ENCODE measurements at places on chromosomes 7 and 10.

DNA sequence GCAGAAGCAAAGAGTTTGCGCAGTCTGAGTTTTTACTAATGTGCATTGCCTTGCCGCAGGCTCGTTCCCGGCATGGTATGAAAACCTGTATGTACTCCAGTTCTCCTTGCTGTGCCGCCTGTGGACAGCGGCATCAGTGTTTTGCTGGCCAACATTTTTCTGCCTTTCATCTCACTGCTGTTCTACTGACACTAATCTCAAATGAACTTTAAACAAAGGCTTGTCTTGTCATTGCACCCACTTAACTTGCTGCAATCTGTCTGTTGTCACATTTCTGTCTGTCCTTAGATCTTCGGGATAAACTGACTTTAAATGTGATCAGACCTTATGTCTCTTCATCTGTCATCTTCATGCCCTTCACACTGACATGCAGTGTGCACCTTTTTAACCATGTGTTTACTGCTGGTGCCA is 71.7 kb upstream of the ZNRF2 start:
- DNase-seq: no peak

DNA sequence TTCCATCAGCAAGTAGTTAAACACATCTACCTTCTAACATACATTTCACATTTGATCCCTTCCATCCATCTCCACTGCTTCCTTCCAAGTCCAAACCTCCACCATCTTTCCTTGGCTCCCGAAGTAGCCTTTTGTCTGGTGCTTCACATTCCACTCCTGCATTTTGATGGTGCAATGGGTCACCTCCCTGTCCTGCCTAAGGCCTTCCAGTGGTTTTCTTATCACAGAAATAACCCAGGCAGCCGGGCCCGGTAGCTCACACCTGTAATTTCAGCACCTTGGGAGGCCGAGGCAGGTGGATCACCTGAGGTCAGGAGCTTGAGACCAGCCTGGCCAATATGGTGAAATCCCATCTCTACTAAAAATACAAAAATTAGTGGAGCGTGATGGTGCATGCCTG is 44.5 kb downstream of the EMX2 start:
- DNase-seq: no peak

DNA sequence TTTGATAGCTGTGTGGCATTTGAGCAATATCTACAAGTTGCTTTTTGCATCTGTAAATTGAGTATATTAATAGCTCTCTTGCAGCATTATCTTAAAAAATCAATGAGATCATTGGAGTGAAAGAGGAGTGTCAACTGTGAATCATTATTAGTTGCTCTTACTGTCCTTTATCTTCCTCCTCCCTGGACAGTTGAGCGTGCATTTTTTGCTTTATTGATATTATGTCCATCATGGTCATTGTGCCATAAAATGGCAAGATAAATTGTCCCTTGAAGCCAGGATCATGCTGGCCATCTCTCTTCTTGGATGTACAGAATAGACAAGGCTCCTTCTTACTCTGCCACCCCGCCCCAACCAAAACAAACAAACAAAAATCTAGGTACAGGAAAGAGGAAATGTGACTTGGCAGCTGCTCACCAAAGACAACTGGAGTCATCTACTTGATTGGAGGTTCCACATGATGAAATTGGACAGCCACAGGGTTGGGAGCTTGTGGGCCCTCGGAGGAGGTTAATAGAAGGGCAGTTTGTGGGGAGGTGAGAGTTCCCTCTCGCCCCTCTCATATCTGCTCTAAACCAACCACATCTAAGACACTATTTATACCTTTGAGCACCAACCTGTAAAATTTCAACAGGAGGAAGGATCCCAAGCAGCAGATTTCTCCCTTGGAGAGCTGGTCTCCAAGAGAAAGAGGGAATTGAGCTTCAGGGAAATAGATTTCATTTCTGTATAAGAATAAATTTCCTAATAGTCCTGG is 252.7 kb downstream of the SKIDA1 start:
- DNase-seq: no peak

GRCh38 chr7:2030475-2031450 is 202.0 kb downstream of the MAD1L1 start:
- DNase-seq: no peak

GRCh38 chr7:20395104-20395503 is 64.4 kb downstream of the ITGB8 start:
- no peak for DNase-seq

DNA sequence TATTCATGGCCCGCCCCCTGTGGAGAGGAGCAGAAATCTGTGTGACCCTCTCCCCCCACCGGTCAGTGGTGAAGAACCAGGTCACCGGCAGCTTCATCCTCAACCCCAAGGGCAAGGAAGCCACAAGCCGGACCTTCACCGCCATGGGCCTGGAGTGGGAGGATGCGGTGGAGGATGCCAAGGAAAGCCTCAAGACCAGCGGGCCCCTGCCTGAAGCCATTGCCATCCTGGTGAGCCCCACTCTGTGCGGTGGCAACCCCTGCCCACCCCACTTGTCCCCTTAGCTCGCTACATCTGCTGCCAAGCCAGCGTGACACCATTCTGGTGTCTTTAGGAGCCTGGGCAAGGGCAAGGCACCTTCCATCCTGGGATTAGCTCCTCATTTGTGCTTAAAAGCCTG is 35.4 kb downstream of the TBATA start:
- DNase-seq: no peak

- DNase-seq: no peak
Measured at GRCh38 chr7:116339564-116339963, 129.2 kb downstream of the TES start.

- no peak for DNase-seq
Measured at GRCh38 chr7:149285603-149286002, 23.6 kb downstream of the ZNF783 start.

GRCh38 chr7:87106974-87107612 is 45.2 kb upstream of the DMTF1 start:
- no peak for DNase-seq

GRCh38 chr10:29160150-29160617 is 128.7 kb upstream of the LYZL1 start:
- no peak for DNase-seq

GRCh38 chr10:62000037-62000603 is 98.6 kb downstream of the ARID5B start:
- peak; percentile 81 for DNase-seq

DNA sequence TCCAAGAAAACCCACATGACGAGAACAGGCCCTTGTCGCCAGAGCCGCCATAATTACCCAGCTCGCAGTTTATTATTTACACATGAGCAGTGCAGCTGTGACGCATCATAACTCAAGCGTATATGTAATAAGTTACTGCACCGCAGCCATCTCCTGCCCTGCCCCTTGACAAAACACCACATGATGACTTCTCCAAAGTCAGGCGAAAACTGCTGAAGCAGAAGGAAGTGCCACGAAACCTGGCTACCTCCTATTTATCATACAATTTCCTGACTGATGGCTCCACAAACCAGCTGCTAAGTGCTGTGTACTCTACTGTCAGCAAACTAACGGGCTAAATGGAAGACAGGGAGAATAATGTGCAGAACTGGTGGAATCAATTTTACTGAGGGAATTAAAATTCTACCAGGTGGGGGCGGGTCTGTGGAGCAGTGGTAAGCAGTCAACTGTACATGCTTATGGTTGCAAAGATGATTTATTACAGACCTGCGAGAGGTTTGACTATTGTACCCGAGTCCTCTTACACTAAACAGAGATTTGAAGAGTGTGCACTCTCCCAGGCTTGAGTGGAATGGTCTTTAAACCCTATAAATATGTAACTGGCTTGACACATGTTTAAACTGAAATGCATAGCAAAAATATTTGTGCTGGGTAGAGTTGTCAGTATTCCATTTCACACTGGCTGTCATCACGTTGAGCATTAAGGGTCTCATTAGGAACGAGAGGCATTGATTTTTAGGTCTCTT is 156.0 kb downstream of the GLI3 start:
- DNase-seq: no peak

DNA sequence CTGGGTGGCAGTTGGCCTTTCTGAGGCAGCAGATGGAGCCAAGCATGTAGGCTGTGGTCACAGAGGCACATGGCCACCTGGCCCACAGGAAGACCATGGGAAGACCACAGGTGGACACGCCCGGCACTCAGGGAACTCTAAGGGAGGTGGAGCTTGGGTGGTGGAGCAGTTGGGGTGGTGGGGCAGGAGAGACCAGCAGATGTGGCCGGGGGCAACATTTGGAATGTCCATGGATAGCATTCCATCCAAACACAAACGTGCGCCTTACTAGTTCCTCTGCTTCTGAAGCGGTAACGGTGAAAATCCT is 290.9 kb downstream of the PTPRN2 start:
- no peak for DNase-seq

DNA sequence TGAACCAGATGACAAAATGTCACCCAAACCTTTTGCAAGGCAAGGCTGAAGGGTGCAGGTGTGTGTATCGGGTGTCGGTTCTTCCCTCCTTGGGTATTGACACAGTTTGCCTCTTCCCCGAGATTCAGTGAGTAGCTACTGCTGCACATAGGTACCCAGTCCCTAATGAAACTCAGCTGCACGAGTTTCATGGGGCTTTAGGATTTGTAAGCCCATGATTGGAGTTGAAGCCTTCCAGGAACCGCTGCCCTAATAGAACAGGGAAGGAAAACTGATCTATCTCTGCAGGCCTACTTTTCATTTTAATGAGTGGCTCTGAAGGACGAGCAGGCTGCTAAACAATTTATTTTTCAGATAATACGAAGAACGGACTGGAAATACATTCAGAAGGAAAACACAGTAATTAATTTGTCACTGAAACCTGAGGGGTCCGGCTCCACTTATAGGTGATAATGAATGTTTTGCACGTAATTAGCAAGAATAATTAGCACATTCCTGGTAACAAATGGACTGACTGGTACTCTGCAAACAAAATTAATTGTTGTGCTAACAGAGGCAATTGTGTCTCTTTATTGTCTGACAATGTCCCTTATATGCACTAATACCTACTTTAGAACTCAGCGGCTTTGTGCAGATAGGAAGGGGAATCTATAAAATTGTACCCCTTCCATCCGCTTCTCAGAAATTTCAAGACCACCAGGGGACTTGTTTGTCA is 49.6 kb upstream of the FZD8 start:
- DNase-seq: no peak

GRCh38 chr7:107591421-107591820 is 11.4 kb downstream of the BCAP29 start:
- DNase-seq: no peak

DNA sequence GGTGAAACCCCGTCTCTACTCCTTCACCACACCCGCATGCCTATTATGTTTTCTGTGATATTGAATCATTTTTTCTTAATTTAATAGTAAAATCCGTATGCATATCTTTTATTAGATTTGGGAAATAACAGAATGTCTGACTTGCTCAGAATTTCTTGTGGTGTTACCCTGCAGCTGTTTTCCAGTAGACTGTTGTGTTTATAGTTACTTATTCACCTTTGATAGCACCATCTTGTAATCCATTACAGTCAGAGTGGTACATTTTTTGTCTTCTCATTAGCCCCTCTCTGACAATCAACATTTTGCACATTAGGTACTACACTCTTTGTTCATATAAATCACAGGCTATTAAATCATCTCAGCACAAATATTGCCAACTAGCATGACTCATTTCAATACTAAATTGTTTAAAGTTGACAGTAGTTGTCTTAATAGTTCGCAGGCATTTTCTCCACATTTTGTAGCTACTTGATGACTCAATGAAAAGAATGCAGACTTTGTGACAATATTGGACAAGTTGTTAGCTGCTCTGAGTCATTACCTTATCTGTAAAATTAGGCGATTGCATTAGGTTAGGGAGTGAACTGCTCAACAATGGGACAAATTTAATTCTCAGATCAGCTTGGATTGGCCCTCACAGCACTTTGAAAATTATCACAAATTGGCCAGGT is 17.8 kb upstream of the SLC16A12 start:
- DNase-seq: no peak

- DNase-seq: no peak
Measured at GRCh38 chr7:93115796-93116195, 2.0 kb downstream of the SAMD9 start.

DNA sequence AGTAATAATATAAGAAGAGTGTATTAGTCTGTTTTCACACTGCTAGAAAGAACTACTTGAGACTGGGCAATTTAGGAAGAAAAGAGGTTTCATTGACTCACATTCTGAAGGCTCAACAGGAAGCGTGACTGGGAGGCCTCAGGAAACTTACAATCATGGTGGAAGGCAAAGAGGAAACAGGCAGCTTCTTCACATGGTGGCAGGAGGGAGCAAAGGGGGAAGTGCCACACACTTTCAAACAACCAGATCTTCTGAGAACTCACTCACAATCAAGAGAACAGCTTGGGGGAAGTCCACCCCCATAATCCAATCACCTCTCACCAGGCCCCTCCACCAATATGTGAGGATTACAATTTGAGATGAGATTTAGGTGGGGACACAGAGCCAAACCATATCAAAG is 212.5 kb upstream of the HDAC9 start:
- no peak for DNase-seq

- peak; percentile 51 for DNase-seq
Measured at GRCh38 chr7:74606101-74606908, 51.2 kb upstream of the GTF2I start.

- DNase-seq: no peak
Measured at GRCh38 chr10:118638680-118639079, 43.2 kb upstream of the PRLHR start.

DNA sequence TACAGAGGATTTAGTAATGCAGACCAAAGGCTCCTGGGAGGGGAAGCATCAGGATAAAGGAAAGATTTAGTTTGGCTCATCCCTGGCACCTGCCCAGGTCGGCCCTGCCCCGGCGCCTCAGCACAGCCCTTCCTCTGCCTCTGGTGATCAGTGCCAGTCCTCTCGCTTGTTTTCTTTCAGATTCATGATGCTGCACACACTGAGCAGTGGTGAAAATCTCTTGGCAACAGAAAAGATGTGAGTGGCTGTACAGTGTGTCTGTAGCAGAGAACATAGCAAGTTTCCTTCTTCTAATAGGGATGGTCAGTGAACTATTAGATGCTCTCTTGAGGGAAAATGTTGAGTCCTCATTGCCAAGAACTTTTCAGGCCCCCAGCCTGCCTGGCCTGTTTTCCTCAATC is 994.1 kb downstream of the KCNMA1 start:
- DNase-seq: no peak

DNA sequence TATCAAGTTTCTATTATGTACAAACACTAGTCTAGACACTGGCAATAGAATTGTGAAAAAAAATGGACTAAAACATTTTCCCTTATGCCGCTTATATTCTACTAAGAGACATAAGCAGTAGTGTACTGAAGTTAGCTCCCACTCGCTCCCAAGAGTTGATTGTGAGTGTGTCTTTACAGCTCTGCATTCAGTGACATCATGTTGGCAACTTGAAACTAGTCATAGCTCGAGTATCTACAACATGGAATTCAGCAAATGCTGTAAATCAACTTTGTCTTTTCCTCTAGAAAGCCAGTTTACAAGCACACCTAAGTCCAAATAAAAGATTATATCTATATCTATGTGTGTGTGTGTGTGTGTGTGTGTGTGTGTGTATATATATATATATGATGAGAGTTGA is 58.8 kb upstream of the MAGI2 start:
- DNase-seq: no peak

Measured in NAMALWA (cell line).